ENCODE measurements at places on chromosomes 2 and 18.

GRCh38 chr2:240903191-240904060 lies 2.7 kb upstream of the CROCC2 start:
- no peak for DNase-seq

GRCh38 chr2:158805936-158806335 lies 10.8 kb downstream of the DAPL1 start:
- no peak for DNase-seq

- DNase-seq, result no peak
These were observed 73.8 kb downstream of the HDAC4 start for GRCh38 chr2:239326831-239327535.

DNA sequence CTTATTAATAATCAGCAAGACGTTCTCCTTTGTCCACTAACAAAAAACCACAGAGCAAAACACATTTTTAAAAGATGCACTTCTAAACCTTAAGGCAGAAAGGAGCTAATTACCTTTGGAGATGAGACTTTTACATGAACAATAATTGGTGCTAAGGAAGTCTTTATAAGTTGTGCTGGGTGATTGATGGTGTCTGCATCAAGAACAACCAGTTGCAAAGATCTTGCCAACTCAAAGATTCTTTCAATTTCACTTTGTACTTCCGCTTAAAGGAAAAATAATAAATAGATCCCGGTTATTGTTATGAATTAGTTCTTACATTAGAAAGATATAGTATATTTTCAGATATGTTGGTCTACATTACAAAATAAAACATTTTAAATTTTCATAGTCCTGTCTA lies 26.9 kb upstream of the ARL5A start:
- no peak for DNase-seq

GRCh38 chr18:79851489-79851888 lies 53.8 kb downstream of the KCNG2 start:
- no peak for DNase-seq

DNA sequence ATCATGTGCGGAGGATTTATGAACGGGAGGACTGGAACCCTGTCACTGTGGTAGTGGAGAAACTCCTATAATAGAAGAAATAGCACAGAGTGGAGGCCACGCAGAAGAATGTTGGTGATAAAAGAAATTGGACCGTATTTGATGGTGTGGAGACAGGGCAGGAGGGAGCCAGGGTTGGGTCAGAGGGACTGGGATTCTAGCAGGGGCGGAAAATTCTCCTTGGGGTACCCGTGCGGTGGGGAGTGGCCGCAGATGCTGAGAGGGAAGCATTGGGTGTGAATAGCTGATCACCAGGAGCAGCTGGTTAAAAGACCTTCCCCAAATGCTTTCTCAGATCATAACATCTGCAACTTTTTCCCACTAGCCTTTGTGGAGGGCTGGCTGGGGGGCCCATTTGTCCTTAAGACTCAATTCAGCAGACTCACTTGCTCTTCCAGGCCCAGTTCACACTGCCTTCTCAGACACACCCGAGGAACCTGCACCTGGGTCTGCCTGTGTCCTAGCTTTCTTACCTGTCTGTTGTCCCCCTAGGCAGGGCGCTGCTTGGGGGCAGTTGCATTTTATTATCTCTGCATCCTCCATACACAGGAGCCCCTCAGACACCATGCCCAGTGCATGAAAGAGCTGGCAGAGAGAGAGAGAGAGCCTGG lies 7.1 kb downstream of the SH3BP4 start:
- DNase-seq, result no peak

- no peak for DNase-seq
These were observed 162.8 kb downstream of the OSR1 start for GRCh38 chr2:19195661-19196060.

DNA sequence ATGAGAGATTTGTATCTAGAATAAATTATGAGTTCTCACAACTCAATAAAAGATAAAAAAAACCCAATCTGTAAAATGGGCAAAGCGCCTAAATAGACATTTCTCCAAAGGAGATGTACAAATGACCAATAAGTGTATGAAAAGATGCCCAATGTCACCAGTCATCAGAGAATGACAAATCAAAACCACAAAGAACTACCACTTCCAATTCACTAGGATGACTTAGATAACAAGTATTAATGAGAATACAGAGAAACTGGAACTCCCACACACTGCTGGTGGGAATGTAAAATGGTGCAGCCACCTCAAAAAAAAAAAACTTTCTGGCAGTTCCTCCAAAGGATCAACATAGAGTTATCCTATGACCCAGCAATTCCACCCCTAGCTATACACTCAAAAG lies 17.4 kb upstream of the COL6A3 start:
- DNase-seq, result no peak

DNA sequence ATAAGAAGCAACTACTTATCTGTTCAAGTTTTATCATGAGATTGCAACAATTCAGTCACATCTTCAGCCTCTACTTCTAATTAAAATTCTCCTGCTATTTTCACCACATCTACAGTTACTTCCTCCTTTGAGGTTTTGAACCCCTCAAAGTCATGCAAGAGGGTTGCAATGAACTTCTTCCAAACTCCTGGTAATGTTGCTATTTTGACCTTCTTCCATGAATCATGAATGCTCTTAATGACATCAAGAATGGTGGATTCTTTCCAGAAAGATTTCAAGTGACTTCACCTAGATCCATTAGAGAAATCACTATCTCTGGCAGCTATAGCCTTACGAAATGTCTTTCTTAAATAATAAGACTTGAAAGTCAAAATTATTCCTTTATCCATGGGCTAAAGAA lies 1052.8 kb upstream of the NRXN1 start:
- DNase-seq, result no peak

DNA sequence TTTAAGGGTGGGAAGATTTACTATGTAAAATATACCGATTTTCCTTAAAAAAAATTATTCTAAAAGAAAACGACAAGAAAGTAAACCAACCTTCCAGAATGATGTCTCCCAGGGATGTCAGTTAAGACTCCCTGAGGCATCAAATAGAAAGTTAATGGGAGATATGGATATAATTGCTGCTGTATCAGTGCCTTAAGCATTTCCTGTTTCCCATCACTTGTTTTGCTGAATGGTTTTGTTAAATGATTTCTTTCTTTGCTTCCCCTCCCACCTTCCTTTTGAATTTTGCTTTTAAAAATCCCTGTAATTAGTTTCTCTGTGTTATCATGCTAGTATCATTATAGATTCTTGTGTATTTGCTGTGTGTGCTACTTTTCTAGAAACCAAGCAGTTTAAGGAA lies 154.3 kb upstream of the CWC22 start:
- DNase-seq, result no peak

- no peak for DNase-seq
These were observed 46.7 kb downstream of the MARCO start for GRCh38 chr2:118988706-118989105.

DNA sequence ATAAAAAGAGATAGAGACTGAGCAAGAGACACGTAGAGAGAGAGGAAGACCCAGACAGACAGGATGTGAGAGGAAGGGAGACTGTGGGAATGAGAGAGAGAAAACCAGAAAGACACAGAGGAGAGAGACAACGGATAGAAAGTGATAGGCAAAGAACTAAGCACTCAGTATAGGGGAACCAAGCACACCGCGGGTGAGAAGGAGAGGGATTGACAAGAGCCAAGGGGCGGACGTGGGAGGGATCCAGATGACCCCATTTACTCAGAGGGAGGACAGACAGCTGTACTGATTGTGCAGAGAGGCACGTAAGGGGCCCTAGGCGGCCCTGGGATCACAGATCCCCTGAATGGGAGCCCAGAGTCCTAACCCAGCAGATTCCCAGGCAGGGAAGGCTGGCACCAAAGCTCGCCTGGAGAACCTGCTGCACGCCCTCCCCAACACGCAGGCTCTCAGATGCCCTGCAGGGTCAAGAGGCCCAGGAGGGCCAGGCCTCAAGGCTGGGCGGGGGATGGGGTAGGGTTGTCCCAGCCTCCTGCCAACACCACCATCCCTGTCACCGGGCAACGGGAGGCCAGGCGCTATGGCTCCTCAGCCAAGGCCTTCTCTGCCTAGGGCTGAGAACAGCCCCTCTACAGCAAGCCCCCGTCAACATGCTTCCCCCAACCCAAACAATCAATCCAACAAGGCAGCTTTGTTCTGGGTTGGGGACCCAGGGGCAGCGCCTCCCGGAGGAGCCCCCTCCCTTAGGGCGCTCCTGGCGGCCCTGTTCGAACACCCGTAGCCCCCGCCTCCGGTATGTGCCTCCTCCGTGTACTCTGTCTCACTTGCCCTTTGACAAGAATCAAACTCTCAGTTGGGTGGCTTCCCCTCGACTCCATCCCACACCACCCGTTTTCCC lies 579 bp downstream of the LOXL3 start:
- DNase-seq, result no peak

DNA sequence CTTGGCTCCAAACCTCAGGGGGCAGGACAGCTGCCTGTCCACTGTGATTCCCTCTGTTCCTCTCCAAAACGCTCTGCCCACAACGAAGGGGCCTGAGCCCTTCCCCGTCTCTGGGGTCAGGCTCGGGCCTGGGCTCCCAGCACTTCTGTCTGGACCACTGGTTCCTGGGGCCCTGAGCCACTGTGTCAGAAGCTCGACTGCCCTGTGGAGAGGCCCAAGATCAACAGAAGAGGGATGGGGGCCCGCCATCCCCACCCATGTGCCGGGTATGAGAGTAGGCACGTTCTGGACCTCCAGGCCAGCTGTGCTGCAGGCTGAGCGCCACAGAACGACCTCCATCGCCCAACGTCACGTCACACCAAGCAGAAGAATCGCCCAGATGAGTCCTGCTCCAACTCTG lies 119.9 kb upstream of the HS6ST1 start:
- no peak for DNase-seq

GRCh38 chr2:150618245-150618895 lies 130.9 kb upstream of the RND3 start:
- no peak for DNase-seq

- DNase-seq, result no peak
These were observed 1.9 kb upstream of the SIX2 start for GRCh38 chr2:45011121-45011520.

DNA sequence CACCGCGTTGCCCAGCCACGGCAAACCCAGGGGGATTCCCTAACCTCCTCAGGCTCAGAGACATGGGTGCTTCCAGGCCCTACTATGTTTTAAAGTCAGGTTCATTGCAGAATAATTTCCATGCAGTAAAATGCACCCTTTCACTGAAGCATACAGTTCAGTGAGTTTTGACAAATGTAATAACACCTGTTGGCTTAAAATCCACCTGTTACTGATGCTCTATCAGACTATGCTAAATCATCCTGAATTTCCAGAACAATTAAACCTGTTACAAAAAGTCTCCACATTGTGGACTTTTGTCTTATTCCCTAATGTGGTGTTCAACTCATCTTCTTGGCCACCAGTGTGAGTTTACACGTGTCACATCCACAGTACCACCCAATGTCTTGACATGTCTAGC lies 147.0 kb upstream of the ACAA2 start:
- DNase-seq, result no peak

- no peak for DNase-seq
These were observed 17.4 kb upstream of the NEMP2 start for GRCh38 chr2:190551928-190552327.

GRCh38 chr2:241354668-241355658 lies 1.1 kb upstream of the FARP2 start:
- DNase-seq, result no peak

- no peak for DNase-seq
These were observed 2.0 kb downstream of the KCTD1 start for GRCh38 chr18:26546170-26546874.

DNA sequence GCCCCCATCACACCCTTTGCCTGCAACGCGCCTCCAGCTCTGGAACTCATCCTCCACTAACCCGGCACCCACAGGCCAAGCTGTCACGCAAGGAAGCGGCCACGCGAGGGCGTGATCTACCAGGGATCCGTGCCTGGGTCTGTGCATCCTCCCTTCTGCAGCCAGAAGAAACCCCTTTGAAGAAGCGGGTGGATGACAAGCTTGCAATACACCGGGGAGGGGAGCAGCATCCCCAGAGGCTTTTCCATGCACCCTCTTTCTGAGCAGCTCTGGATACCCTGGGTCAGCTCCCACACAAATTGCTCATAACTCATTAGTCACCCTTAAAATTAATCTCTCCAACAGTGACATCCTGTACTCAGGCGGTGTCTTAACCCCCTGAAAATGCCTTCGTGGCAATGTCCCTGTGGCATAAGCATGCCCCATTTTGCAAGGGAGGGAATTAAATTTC lies 47.6 kb downstream of the PDCL3 start:
- no peak for DNase-seq

DNA sequence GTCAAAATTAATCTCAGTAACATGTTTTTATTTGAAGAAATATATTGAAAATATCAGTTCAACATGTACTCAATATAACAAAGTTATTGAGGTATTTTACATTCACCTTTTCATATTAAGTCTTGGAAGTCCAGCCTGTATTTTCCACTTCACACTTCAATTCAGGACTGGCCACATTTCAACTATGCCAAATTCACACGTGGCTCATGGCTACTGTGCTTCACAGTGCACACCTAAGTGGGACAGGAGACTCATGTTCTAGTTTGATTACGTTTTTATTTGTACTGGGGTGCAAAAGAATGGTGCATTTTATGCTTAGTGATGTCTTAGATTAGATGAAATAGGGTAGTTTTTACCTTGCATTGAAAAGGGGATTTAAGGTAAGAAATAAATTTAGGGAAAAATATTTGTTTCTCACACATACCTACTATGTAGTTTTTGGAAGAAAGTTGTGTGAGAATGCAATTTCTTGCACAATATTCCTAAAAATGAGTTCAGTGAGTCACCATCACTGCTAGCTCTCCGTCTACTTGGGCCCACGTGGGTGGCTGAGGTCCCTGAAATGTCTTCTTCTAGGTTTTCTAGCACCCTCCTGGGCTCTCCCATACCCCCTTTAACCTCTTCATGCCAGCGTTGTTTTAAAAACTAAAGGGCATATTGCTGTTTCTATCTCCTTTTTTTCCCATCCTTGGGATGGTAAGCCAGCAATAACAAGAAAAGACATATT lies 87.0 kb downstream of the ST6GAL2 start:
- no peak for DNase-seq

DNA sequence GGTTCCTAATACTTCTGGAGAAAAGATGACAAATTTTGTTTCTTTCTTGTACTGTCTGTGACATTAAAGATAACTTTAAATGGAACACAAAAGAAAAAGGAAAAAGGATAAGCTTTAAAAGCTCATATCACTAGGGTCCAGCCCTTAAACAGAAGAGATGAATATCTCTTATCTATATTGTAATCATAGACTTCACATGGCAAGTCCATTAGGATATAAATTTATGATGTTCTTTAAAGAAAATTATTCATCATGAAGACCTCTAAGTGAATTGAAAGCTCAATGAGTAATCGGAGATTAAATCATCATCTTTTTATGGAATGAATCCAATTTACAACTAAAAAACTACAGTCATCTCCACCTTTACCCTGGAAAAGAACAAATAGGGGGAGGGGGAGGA lies 111.6 kb upstream of the SATB2 start:
- no peak for DNase-seq

- no peak for DNase-seq
These were observed 235.0 kb downstream of the SETBP1 start for GRCh38 chr18:44915661-44916060.

- DNase-seq, result no peak
These were observed 25.7 kb upstream of the UXS1 start for GRCh38 chr2:106219813-106220212.

All from SHP77 treated with DMSO at 0.1 percent for 48 hours (cell line).